ENCODE measurements at places on chromosomes 11 and 22.

GRCh38 chr11:5671831-5672230, 13.0 kb downstream of the TRIM5 start:
- no peak for DNase-seq

GRCh38 chr11:9138612-9139579, 47.5 kb upstream of the SCUBE2 start:
- DNase-seq, result no peak

GRCh38 chr11:69899957-69900821, 81.0 kb upstream of the FGF3 start:
- no peak for DNase-seq

GRCh38 chr22:44620129-44620840, 81.7 kb upstream of the PRR5 start:
- peak; percentile 54 for DNase-seq

DNA sequence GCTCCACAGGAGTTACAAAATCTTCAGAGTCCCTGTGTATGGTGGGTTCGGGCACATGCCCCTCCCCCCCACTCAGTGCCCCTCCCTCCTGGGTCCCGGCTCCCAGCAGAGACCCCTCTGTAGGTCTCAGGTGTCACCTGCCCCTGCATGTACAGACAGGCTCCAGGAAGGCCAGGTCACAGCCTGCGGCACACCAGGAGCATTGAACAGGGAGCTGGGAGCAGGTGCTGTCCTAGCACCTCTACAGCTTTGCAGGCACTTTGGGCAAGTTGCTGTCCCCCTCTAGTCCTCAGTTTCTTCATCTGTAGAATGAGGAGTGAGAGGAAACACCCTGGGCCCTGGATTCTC, 80.1 kb upstream of the RTL6 start:
- no peak for DNase-seq

- DNase-seq, result no peak
These were observed at the start of gene OR10A2 for GRCh38 chr11:6862961-6863360. Gene OR10A2 (plus strand): TSS chr11:6863057. CDS start chr11:6869755, 6,698 bp downstream.

- no peak for DNase-seq
These were observed 50.5 kb downstream of the SWAP70 start for GRCh38 chr11:9714272-9714940.

- DNase-seq, result peak; percentile 56
These were observed 58.3 kb downstream of the MYH9 start for GRCh38 chr22:36329254-36330078.

DNA sequence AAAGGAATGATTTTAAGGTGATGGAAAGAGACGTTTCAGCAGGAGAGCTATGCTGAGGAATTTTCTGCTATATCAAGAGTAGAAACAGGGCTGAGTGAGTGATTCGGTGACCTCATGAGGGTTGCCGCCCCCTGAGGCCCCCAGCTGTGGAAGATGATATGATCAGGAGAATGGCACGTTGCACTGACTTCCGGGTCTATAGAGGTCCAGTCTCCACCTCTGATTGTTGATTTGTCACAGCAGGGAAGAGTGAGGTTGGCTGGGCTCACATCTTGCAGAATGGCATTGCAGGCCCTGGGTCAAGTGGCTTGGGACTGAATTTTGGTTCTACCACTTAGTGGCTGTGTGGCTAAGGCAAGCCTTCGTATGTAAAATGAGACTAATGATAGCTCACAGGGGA, 205.1 kb downstream of the SNX19 start:
- no peak for DNase-seq

GRCh38 chr11:12272821-12273617, 104.4 kb upstream of the PARVA start:
- no peak for DNase-seq

DNA sequence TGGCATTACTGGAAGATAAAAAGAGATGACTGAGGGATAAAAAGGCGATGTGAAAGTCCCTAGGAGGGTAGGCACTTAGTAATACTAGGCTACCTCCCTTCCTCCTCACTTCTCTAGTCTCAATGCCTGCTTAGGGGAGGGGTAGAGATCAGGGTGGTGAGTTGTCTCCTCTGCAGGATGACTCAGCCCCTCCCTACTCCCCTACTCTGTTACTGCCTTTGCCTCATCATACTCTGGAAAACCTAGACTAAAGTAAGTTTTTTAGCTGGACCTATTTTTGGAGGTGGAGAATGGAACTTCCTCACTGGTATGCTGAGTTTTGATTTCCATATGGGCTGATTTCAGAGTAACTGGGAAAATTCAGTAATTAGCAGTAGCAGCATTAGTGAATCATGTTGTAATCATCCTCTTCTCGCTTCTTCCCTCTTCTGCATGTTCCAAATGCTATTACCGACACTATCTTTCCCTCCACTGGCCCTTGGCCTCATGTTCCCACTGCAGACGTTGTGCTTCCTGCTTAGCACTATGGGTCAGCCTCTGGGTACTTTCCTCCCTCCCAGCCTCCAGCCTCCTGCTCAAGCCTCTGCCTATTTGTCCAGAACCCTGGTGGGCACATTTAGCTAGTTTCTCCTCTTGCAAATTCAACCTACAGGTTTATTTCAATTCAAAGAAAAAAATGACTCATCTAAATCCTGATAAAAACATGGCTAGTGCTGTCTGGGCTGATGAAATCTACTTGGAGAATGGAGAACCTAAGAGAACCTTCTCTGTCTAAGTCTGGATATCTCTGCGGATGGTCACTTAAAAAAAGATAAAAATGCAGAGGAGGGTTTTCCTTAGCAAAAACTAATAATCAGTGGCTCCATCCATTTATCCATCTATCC, 281.7 kb downstream of the ST3GAL4 start:
- DNase-seq, result no peak

DNA sequence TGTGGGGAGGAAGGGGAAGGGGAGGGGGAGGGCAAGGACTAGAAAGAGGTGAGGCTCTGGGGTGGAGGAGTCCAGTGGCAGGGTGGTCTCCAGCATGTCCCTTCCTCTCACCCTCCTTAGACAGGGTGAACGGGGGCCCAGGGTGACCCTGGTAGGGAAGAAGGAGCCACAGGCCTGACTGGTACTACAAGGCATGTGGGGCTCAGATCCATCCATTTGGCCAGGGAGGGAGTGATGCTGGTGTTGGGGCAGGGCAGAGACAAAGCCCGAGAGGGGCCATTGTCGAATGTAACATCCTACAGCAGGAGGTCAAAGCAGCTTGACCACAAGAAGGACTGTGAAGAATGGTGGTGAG, 69.0 kb upstream of the SHISAL1 start:
- no peak for DNase-seq

DNA sequence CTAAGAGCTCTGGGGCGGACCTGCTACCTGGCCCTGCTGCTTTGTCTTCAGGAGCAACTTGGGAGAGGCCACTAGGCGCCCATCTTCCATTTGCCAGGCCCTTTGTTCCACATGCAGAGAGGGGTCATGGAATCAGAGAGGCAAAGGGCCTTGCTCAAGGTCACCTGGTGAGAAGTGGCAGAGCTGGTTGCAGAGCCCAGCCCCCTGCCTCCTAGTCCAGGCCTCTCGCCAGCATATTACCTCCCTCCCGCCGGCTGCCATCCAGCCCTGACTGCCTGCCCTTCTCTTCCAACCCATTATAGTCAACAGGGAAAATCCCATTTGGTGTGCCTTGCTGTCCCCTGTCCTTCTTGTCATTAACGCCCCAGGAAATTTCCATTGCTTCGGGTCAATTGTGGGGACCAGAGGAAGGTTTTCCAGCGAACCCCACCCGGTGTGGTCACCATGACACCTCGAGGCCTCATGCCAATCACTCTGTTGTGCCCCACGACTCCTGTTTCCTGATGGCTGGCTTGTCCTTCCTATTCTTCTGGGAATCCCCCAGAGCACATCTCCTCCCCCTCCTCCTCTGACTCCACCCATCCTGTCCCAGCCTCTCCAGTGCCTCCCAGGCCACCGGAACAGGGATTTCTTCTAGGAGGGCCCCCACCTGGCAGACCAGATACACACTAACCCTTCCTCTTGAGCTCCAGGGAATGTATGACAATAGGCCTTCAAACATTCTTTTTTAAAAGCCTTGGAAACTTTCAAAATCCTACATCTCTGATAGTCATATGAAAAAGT, 77.0 kb downstream of the NECTIN1 start:
- DNase-seq, result no peak

DNA sequence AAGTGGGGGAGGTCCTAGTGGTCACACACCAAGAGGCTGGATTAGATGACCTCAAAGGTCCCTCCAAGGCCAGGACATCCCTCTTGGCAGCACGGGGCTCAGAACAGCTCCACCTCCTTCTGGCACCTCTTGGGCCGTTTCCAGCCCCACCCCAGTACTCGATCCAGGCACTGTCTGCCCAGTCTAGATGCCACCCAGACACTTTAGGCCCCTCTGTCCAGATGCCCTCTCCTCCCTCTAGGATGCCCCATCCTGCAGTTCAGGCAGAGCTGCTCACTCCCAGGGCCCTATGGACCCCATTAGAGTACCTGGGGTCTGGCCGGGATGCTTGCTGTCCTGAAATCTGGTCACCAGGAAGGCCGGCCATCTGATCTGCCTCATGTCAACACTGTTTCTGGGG, 34.7 kb upstream of the PRR5 start:
- DNase-seq, result no peak

DNA sequence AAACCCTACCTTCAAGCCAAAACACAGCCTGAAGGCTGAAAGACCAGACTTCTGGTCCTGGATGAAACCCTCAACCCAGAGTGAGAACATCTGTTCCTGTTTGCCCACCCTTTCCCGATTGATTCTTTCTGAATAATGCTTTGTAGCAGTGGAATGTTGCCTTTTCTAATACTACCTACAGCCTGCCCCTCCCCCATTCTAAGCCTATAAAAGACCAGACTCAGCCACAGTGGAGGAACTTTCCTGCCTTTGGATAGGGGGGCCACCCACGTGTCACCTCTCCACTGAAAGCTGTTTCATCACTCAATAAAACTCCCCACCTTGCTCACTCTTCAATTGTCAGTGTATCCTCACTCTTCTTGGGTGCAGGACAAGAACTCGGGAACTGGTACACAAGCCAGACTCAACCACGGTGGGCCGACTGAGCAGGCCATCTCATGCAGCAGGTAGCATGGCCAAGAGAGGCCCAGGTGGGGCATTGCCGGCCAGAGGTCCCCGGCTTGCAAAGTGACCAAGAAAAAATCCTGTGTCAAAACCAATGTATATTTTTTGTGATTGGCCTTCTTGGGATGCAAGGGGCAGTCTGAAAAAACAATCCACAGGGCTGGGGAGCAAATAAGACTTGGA, 6.6 kb upstream of the APOL6 start:
- no peak for DNase-seq

- no peak for DNase-seq
These were observed 22.5 kb upstream of the TCF20 start for GRCh38 chr22:42292732-42293520.

- no peak for DNase-seq
These were observed 741 bp upstream of the MTA2 start for GRCh38 chr11:62602141-62603071.

DNA sequence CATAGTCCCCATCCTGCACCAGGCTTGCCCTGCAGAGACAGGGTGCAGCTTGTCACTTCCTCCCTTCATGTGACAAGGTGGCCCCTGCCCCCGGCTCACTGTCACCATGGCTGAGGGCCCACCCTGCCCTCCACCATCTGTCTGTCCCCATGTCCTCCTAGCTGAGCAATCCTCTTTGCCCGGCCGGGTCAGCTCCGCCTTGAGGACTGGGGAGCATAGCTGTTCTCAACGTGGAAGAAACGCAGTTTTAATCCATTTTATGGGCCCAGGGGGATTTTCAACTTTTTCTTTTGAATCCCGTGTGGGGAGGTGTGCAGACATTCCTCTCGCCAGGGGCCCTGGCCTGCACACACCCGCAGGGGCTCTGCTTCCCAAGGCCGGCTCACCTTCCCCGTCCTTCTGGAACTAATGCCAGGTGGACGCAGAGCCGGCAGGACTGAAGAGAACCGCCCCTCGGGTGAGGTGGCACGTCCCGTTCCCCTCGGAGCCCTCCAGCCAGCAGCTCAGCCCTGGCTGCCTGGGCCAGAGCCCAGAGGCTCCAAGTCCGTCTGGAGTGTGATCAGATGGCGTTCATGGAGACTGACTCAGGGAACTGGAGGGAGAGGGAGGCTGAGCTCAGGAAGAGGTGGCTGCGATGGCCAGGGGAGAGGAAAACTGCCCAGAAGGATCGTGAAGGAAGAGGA, 1108.7 kb downstream of the BRD1 start:
- no peak for DNase-seq

DNA sequence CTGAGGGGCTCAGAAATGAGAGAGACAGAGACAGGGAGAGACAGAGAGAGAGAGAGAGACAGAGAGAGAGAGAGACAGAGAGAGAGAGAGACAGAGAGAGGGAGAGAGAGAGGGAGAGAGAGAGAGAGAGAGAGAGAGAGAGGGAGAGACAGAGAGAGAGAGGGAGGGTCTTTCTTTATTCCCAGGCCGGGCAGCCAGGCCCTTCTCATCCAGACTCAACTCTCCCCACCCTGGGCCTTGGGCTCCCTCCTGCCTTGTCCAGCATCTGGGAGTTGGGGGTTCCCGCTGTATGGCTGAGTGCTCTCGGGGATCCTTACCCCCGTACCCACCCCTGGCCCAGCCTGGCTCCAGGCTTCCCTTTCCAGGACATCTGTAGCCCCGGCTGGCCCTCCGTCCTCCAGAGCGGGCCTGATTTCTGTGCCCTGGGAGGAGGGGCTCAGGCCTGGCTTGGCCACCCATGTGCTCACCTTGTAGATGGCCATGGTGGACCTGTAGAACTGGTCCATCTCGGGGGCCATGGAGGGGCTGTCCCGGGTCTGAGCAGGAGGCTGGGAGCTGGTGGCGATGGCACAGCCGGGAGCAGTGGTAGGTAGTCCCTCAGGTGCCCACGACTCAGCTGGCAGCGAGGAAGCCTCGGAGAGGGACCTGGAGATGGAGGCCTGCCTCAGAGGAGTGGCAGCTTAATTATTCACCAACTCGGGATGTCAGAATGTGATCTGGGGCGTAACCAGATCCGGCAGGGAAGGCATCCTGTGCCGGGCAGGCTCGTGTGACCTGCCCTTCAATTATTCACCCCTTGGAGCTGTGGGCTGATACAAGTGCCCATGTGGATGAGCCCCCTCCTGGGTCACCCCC, at the start of gene BAIAP2L2:
Gene BAIAP2L2, minus strand, starts transcription at position 677 of the 855 bp plus-strand sequence. Its CDS starts 159 bp downstream, at position 518.
- DNase-seq, result no peak

- no peak for DNase-seq
These were observed 17.7 kb downstream of the CDKN1C start for GRCh38 chr11:2867722-2868505.

DNA sequence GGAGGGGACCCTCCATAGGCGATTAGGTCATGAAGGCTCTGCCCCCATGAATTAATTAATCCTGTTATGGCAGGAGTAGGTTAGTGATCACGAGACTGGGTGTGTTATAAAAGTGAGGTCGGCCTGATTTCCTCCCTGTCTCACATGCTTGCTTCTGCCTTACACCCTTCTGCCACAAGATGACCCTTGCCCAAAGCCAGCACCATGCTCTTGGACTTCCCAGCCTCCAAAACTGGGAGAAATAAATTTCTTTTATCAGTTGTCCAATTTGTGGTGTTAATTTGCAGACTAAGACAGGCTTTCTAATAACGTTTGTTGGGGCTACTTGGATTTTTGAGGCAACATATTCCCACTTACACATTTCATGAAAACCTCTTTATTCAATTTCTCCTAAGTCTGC, 23.4 kb upstream of the ALDH3B2 start:
- DNase-seq, result no peak

Data from activated CD4-positive, alpha-beta T cell treated with anti-CD3 and anti-CD28 coated beads, Interleukin-2, amount 50 U/mL, for 24 hours (primary cell).